Metanephros (tissue), 2 donors: ENCODE measurements at places on chromosomes 2 and 18. TPM values are rescaled to one million over a fixed set of nuclear protein-coding genes. Genes with fewer than 3 reads are reported as not detected.

GPC1 gene
- total RNA-seq, result 42.0 TPM

ALK gene
- total RNA-seq, result 0.29 TPM

PRSS56 gene
- total RNA-seq, result 0.18 TPM

GNLY gene
- total RNA-seq, result not detected

ABCG8 gene
- 1.4 TPM for total RNA-seq

STK25 gene
- total RNA-seq, result 274 TPM

UGT1A7 gene
- total RNA-seq, result not detected

EVA1A gene
- total RNA-seq, result 34.6 TPM

C2orf78 gene
- total RNA-seq, result not detected

ACTG2 gene
- 2.6 TPM for total RNA-seq
